ENCODE measurements at places on chromosomes 12 and 14.

DNA sequence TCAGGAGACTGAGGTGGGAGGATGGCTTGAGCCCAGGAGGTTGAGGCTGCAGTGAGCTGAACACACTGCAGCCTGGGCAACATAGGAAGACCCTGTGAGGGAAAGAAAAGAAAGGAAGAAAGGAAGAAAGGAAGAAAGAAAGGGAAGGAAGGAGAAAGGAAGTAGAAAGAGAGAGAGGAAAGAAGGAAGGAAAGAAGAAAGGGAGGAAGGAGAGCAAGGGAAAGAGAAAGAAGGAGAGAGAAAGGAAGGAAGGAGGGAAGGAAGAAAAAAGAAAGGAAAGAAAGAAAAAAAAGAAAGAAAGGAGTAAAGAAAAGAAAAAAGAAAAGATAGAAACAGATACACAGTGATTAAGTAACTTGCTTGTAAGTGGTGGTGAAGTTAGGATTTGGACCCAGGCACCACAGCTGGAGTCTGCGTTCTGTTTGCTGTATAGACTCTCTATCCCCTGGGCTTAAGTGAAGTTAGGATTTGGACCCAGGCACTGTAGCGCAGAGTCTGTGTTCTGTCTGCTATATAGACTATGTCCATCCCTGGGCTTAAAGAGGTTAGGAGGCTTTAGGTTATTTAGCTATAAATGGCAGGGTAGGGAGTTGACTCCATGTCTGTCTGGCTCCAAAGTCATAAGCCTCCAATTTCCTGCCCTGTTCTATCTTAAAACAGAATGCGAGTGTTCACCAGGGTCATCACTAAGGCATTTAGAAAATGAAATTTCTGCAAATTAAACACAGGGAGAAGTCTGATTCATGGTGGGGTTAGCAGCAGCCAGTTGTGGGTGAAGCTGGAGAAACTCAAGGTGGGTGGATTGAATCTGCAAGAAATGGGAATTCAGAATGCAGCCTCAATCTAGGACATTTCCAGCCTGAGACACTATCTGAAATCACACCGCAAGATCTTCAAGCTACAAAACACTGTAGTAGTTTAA, 13.3 kb upstream of the C12orf75 start:
- DNase-seq, result no peak

GRCh38 chr14:94770251-94770749, 387 bp upstream of the GSC start:
- no peak for DNase-seq

- no peak for DNase-seq
Observed at GRCh38 chr12:88946372-88946997, 366.2 kb upstream of the KITLG start.

DNA sequence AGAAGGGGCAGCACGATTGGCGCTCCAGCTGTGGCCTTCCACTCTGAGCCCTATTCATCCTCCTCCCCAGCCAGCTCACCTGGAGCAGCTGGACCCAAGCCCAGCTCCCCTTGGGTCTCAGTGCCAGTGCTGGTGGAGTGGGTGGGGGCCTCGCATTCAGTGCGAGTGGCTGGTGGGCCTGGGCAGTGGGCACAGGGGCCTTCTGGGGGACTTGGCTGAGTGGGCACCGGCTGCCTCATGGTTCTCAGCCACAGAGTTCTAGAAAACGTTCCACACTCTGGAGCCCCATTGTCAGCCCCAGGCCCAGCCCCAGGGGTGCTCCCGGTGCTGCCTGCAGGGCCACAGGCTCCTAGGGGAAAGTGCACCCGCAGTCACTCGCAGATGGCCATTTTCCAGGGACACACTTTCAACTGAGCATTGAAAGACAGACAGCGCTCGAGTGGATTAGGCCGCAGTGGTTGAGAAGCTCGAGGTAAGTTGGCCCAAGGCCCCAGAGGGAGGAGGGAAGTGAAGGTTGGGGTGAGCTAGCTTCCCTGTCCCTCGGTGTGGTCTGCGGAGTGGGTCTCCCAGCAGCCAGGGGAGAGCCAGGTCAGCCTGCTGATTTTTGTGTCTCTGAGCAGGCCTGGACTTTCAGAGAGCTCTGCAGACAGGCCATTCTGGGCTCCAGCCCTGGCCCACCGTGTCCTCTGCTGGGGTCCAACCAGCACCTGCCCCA, 3.8 kb downstream of the CLBA1 start:
- no peak for DNase-seq

GRCh38 chr12:95096378-95096777, 23.0 kb upstream of the NR2C1 start:
- no peak for DNase-seq

DNA sequence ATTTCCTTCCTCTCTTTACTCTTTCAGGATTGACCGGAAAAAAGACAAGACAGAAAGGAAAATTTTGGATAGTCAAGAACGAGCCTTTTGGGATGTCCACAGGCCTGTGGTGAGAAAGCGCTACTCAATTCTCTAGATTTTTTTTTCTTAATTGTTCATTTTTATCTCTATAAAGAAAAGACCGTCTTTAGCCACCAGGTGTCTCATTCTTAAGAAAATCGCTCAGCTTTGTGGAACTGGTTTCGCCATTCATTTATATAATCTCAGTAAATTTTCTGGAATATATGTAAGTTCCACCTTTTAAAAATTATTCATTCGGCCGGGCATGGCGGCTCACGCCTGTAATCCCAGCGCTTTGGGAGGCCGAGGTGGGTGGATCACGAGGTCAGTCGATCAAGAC, 421.1 kb downstream of the DPF3 start:
- no peak for DNase-seq

- DNase-seq, result no peak
Observed at GRCh38 chr14:75711105-75711795, 50.2 kb downstream of the TTLL5 start.

DNA sequence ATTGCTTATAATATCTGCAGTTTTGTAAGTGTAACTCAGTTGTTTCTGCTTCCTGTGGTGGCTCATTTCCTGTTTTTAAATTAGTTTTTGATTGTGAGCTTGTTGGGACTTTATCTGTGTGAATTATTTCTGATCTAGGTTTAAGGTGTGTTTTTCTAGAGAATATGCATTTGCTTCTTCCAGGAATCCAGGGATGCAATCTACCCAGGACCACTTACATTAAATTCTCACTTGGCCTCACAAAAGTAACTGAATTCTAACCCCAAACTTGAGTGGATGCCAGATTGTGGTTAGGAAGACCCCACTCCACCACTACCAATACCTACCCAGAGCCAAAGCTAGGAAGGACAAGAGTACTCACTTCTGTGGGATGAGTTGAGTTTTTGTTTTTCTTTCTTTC, 11.9 kb downstream of the STYX start:
- no peak for DNase-seq
